ENCODE measurements at places on chromosomes 7 and 10.
A peak's percentile ranks its signal among the peaks of the same experiment; 100 is the strongest.

- DNase-seq = no peak
Observed at GRCh38 chr10:2620827-2621521, 446.4 kb upstream of the PFKP start.

GRCh38 chr7:116573541-116573940 is 48.7 kb downstream of the CAV1 start:
- DNase-seq = no peak

- no peak for DNase-seq
Observed at GRCh38 chr10:70137927-70138883, 5.6 kb upstream of the AIFM2 start.

DNA sequence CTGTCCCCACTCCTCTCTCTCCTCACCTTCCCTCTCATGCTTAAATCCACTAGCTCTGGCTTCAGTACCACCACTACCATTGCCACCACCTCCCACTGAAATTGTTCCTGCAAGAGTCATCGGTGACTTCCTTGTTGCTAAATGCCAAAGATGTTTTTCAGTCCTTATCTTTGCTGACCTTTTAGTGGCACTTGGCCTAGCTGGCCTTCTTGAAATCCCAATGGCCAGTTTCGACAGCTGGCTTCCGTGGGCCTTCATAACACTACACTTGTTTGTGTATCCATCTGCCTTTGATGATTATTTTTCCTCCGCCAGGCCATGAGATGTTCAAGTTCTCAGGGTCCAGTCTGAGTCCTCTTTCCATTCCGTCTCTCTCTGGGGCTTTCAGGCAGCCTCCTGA is 118.2 kb upstream of the NANOS1 start:
- no peak for DNase-seq

- DNase-seq = no peak
Observed at GRCh38 chr10:79222186-79222585, 125.1 kb upstream of the PPIF start.

GRCh38 chr10:34033078-34033477 is 698.6 kb upstream of the NRP1 start:
- DNase-seq = no peak

DNA sequence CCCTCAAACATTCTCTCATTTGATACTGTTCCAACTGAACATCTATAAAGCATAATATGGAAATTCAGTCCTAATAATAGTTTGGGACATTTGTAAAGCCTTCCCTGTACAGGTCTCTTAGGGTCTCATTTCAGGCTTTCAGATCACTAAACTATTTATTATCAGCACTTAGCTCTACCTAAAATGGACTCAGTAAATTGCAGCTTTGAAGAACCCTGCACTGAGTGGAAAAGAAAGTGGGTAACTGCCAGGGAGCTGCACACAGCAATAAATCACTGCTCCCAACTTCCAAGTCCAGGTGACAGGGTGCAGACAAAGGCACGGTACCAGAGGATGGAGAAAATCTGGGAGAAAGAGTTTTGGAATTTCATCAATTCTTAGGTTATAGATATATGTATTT is 164.9 kb upstream of the AOAH start:
- no peak for DNase-seq

- DNase-seq = no peak
Observed at GRCh38 chr7:94655848-94656657, at the start of gene SGCE. Gene SGCE, minus strand, starts transcription at chr7:94656133. Its CDS starts 35 bp downstream, at chr7:94656098.

- DNase-seq = peak; percentile 64
Observed at GRCh38 chr10:12264204-12264940, 68.4 kb downstream of the CDC123 start.

DNA sequence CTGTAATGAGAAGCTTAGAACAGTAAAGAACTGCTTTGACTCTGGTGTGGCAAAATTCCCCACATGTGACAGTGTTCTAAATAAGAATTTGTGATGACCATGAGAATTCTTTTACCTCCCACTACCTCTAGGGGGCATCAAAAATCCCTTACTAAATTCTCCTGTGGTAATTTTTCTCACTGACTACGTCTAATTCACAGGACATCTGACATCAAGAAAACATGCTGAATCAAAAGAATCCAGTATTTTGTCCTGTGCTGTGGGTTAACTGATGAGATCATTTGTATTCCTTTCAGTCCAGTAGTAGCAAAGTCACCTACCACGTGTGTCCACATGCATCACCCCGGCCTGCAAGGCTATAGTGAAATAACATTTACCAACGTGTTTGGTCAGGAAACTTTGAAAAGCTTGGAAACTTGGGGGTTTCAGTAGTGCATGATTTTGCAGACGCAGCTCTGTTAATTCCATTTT is 103.8 kb downstream of the ATE1 start:
- DNase-seq = no peak

DNA sequence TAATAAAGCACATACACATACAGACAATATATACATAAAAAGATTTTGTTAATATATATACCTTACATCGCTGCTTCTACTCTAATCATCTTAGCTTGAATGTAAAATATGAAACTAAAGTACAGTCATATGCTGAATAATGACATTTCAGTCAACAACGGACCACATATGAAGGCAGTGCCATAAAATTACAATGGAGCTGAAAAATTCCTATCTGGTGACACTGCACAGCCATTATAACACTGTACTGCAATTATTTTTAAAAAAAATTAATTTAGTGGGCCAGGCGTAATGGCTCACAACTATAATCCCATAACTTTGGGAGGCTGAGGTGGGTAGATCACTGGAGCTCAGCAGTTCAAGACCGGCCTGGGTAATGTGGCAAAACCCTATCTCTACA is 122.3 kb downstream of the JMJD1C start:
- DNase-seq = no peak

- DNase-seq = no peak
Observed at GRCh38 chr7:155961241-155962190, 149.3 kb upstream of the SHH start.

GRCh38 chr10:3914733-3915132 is 129.7 kb upstream of the KLF6 start:
- DNase-seq = no peak

- peak; percentile 25 for DNase-seq
Observed at GRCh38 chr10:47264797-47265281, 35.2 kb upstream of the GDF10 start.

DNA sequence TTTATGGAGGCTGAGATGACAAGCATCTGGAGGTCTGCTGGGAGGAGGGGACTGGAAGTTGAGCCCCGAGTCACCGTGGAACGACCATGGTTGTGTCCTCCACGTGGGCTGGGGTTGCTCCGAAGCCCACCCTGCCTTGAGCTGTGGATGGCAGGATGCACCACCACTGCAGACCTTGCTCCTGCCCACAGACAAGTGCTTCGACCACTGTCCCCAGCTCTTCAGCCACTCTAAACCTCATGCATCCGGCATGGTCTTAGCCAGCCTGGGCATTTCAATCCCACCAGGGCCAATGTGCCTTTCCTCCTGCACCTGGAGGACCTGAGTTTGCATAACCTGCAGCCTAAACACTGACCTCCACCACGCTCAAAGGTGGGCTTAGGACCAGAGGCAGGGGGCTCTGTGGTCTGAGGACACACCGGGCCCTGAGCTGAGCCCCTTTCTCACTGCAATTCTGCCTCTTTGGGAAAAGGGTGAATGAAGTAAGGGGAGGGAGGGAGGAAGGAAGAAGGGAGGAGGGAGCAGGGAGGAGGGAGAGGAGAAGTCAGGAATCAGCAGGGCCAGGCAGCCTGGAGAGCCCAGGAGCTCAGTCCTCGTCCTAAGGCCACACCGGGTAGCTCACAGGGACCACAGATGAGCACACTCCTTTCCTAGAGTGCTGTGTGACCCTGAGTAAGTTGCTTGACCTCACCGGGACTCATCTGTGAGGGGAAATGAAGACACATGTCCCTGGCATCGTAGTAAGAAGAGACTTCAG is 44.8 kb upstream of the DNAAF5 start:
- no peak for DNase-seq

DNA sequence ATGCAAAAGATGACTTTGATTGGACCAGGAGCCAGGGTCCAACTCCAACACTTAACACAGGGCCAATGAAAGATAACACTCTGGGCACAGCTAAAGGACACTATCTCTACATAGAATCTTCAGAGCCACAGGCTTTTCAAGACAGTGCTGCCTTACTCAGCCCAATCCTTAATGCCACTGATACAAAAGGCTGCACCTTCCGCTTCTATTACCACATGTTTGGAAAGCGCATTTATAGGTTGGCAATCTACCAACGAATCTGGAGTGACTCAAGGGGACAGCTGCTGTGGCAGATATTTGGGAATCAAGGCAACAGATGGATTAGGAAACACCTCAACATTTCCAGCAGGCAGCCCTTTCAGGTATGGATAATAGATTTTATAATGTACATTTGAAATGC is 160.7 kb downstream of the MALRD1 start:
- DNase-seq = no peak

GRCh38 chr10:101120884-101121653 is 10.0 kb upstream of the TLX1 start:
- peak; percentile 29 for DNase-seq

DNA sequence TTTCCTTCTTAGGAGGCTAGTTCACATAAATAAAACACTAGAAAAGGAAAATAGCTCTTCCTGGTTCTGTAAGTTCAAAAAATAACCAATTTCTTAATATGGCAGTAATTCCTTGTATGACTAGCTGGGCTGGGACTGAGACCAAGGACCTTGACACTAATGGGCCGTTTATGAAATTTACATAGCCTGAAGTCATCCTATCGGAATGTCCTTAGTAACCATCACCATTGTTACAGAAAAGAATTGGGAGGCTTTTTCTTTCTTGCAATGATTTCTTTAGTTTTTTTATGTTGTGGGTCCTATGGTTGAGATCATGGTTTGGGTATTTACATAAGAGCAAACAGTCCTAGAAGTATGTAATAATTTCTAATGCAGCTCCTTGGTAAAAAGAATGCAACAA is 87.1 kb upstream of the HDAC9 start:
- no peak for DNase-seq

DNA sequence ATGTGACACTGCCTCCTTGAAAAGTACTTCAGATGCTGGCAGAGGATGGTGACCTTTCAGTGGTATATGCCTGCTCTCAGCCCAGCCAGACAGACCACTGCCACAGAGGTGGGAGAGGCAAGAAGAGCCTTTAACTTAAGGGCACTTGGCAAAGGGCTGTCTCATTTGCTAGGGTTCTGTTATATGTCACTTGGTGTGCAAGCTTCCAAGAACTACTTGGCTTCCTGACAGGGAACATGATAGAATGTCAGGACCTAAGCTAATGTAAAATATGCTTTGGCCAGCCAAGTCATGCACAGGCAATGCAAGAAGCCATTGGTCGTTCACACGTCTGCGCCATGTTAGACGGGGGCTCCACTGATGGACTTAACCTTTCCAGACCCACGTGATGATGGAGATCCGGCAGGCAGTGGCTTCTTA is 54.7 kb downstream of the RBM20 start:
- no peak for DNase-seq

DNA sequence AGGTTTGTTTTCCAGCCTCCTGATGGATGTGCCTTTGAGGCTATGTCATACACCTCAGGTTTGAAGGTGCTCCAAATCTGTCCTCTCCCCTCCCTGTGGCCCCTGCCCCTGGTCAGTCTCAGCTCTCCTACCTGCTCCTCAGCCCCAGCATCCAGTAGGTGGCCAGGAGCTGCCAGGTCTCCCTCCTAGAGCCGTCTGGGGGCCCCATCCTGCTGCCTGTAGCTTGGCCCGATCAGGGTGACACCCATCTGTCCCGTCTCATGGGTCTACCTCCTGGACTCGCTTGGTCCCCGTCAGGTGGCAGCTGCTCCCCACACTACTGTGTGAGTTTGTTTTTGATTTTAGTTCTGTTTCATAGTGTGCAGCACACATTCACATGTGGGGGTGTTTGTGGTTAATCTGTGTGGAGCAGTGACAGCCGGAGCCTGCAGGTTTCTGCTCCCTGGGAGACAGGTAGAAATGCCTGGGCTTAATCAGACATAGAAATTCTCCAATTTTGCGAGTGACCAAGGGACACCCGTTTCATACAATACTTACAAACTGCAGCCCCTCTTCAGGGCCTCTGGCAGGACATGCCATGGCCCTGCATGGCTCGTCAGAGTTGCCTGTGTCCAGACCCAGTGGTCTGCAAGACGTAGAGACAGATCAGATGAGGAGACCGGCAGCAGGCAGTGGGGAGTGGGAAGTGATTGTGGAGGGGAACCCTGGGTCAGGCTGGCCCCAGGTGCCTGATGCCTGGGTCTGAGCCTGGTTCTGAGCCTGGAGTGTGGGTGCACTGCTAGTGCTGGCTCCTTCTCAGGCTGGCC is 17.1 kb downstream of the ADCY1 start:
- DNase-seq = no peak

GRCh38 chr10:299969-300368 is 164.7 kb downstream of the ZMYND11 start:
- DNase-seq = no peak

DNA sequence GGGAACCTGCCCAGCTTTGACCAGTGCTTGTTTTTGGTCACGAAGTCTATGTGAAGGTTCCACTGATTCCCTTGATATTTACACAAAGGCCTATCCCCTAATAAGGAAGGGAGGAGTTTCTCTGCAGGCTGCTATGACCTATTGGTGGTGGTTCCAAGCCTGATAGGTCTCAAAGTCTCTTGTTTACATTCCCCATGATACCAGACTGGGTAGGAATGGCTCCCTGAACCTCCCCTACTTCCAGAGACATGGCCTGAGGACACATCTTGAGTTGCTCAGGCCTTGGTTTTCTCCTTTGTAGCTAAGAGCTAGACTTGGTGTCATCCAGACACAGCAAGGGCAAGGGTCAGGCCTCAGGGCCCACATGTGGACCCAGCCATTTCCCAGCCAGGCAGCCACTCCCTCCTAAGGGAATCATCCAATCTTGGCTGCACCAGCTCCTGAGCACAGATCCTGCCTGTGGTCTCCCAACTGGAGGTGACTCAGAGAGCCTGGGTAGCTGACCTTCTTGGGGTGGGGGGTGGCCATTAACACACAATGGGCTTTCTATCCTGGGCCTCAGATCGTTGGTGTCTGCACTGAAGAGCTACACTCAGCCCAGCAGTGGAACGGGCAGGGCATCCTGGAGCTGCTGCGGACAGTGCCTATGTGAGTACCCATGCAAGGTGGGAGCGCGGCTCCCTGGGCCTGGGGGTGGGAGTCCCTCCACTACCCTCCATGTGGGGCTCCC is 51.0 kb upstream of the TRIM8 start:
- no peak for DNase-seq

DNA sequence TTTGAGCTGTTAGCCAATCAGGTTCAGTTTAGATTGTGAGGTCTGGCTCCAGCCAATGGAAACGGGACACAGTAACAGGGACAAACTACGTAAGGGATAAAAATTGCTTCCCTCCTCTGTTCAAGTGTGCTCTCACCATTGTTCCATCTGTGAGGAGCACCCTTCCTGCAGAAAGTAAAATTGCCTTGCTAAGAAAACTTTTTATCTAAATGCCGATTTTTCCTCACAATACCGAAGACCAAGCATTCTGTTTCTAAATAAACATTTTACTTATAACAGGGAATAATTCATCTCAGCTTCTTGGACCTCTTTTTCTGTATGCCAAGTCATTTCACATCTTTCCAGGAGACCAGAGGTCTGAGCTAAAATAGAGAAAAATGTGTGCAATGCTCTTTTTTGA is 59.6 kb upstream of the ZRANB1 start:
- no peak for DNase-seq

- DNase-seq = no peak
Observed at GRCh38 chr7:82740246-82740848, 296.8 kb upstream of the CACNA2D1 start.

Measured in stimulated activated CD4-positive, alpha-beta T cell treated with anti-CD3 and anti-CD28 coated beads, Interleukin-15, amount 100 ng/mL, for 1 hour (primary cell).